ENCODE measurements at places on chromosomes 7 and 10.

- DNase-seq, result no peak
Measured at GRCh38 chr7:16398146-16399017, 23.0 kb downstream of the CRPPA start.

DNA sequence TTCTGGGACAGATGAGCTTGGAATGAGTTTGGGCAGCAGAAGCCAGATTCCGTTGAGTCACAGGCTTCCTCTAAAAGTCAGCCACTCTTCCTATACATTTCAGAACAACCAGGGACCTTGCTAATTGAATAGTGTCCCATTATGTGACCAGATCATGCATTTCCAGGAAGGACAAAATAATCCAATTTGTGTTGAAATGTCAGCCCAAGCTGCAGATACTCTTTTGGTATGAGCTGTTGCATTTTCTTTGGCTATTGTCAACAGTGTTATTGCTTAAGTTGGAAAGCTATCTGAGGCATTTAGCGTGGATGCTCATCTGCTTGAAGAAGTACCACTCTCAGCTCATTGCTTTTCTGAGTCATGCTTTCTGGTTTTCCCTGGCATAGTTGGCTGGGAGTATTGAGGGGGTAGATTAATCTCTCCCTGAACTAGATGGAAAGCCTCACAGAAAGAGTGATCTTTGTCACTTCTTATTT lies 223.7 kb upstream of the HABP2 start:
- DNase-seq, result no peak

- DNase-seq, result no peak
Measured at GRCh38 chr7:156994417-156994816, 16.0 kb downstream of the MNX1 start.

- no peak for DNase-seq
Measured at GRCh38 chr7:78026492-78026891, 227.9 kb downstream of the PHTF2 start.

GRCh38 chr10:71873582-71874211 lies 22.6 kb upstream of the PSAP start:
- no peak for DNase-seq

DNA sequence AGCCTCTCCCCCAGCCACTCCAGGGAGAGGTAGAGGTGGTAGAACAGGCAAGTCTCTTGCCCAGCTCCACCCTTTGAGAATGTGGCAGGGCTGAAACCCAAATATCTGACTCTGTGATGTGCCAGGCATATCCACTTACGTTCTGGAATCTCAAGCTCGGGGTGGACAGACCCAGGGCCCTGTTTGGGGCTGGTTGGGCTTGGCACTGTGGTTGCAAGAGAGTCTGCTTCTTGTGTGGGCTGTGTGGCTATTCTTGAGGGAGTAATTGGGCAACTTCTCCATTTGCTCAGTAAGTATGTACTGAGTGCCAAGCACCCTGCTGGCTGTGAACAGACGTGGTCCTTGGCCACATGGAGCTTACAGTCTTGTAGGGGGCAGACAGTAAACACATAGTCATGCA lies 4.7 kb downstream of the UBTD1 start:
- no peak for DNase-seq

DNA sequence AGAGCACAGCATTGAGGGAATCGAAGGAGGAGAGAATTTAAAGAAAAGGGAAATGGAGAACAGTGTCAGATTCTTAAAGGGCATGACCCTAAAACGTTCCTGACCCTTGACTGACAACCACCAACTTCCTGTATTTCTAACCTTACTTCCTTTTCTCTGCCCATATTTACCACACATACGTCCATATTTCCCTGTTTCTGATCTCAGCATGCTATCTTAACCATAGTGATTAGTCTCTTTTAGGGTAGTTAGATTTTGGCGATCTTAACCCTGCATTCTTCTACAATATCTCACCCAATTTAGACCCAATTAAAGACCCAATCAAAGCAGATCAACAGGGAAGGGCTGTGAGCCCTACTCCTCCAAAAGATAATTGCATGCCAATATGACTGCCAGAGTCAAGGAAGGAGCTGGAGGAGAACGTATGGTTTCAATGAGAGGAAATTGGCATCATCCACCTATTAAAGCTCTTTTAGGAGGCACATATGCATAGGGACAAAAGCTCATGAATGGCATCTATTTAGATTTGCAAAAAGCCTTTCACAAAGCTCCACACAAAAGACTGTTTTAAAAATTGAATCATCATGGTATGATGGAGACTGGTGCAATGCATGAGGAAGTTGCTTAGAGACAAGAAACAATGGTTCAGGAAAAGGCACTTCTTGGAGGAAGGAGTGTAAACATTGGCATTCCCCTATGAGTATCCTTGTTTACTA lies 49.0 kb upstream of the ARHGAP12 start:
- DNase-seq, result no peak

DNA sequence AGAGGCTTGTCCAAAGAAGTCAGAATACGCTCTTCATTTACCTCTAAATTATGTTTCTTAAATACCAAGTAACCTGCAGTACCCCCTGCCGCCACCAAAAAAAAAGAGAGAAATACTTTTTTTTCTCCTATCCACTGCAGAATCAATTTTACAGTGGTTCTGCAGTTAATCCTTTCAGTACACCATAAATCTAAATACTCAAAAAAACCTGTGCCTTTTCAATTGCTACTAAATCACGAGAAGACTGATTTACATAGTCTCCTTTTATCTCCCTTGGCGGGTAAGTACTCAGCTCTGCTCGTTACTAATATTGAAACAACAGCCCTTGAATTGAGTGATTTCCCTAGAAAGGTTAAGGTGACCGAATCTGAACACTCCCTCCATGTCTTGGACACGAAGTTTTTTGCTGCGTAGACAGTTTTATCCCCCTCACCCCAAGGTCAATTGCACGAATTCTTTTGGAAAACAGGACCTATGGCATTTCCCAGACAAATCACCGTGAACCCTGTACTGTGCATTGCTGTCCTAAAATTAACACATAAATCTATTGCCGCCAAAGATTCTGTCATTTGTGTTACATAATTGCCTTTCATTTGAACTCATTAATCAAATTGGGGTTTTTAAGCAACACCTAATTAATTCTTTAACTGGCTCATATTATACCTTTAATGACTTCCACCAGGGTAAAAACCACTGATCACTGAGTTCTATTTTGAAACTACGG lies 512 bp upstream of the VIM start:
- no peak for DNase-seq

DNA sequence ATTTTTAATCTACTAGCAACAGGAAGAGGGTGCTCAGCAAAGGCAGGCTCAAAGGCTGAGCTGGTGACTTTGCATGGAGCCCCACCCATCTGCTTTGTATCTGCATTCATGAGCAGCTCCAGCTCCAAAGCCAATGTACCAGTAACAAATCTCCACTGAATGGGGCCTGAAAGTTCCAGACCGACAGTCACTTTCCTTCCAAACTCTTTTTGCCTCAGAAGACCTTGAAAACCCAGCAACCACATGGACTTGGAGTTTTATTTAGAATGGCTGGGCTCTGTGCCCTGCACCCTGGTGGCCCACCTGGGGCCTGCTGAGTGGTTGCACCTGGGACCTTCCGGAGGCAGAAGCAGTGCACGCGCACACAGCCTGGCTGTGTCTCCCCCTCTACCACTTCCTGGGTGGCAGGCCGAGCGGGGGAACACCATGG lies 195.0 kb upstream of the PLXNA4 start:
- DNase-seq, result no peak

DNA sequence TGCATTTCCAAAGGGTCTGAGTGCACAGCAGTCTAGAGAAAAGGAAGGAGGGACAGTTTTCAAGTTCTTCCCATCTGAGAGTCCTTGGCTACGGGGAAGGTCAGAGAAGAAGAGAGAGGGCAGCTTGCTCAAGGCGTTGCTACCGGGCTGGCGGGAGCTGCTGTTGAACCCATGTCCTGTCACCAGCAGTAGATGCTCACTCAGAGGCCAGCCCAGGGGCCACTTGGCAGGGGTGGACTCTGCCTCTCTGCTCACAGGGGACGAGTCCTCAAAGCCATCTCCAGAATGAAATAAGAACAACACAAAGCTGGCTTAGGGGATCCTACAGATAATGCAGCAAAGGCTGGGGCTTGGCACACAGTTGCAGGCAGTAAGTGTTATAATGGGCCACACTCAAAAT lies 231.5 kb downstream of the TNS3 start:
- no peak for DNase-seq

GRCh38 chr7:25996006-25996408 lies 156.0 kb upstream of the NFE2L3 start:
- no peak for DNase-seq

GRCh38 chr7:155053002-155053401 lies 17.1 kb upstream of the HTR5A start:
- no peak for DNase-seq

DNA sequence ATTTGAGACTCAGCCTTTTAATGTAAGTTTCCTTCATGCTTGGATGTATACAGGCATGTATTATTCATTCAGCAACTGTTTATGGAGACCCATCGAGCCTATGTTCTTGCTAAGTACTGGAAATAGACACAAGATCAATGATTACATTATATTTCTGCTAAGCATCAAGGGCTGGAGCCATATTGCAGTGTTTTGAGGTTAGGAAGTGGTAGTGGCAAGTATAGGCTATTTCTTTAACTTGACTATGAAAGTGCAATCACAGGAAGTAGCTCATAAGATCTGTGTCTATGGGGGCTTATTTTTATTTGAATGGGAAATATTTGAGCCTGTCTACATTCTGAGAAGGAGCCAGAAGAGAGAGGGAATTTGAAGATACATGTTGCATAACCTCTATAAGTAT lies 123.8 kb downstream of the HDAC9 start:
- DNase-seq, result no peak

DNA sequence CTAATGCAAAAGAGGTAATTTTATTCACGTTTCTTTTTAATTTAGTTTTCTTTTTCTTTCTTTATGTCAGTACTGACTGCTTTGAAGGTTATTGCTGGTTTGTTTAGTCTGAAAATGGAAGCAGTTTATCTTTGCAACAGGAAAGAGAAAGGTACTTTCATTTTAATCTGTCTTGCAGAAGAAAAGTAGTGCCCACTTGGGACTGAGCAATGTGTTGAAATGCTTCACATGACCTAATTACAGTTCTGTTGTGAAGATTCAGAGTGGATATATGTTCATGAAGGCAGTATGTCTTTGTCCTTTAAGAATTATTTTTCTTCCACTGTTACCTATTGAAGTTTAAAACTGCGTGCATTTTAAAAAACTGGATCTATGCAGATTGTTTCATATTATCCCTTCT lies 80.1 kb downstream of the ANKIB1 start:
- DNase-seq, result no peak

DNA sequence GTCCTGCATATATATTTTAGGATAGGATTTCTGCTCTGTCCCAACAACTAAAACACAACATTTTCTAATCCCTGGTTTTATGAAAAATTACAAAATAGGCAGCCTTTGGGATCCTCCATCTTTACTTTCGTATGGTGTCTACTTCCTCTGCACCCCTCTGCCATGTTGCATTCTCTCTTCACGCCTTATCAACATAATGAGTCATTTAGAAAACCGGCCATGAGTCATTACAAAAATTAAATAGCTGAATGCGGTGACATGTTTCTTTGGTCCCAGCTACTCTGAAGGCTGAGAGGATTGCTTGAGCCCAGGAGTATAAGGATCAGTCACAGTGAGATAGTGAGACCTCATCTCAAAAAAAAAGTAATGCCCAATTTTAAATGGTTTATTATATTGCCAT lies 148.1 kb upstream of the CELF2 start:
- DNase-seq, result no peak

DNA sequence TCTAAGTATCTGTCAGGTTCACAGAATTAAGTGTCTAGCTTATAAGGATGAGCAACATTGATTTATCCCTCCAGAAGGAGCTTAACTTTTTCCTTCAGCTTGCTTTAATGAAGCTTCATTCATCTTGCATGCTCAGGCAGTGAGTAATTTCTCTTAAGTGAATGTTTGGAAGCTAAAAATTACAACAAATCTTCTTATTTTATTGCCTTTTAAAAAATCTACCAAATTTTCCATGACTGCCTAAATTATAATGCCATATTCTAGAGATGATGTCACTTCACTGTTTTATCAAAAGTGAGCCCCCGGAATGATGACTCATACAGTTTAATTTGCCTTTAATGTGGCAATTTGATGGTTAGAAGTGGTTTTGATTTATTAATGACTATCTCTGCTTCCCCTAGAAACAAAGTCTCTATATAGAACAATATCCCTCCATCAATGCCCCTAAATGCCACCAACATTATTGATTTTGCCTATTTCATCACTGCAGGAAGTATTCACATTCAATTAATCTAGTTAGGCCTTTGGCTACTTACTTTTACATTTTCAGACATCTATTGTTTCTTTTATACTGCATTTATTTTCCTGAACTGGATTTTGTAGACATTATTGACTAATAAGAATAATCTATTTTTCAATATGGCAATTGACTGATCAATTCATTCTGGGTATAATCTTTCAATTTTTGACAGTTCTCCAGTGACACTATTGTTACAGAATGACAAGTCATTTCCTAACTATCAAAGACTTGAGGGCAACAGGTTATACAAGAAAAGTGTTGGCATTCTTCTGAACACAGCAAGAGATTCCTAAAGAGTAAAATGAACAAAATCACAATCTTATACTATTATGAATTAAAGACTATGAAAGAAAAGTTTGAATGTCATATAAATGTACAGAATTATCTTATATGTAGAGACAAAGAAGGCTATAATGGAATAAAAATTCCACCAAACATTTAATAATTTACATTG lies 139.3 kb upstream of the ODAD2 start:
- DNase-seq, result no peak

All from COR-L47 (cell line).